Renal cortical epithelial cell (primary cell): ENCODE measurements at places on chromosomes 1 and 21. TPM values are rescaled to one million over a fixed set of nuclear protein-coding genes. Genes with fewer than 3 reads are reported as not detected.
A peak's percentile ranks its signal among the peaks of the same experiment; 100 is the strongest.

The HES4 gene
- total RNA-seq: 12.4 and 78.1 TPM in 2 replicates

The AIM2 gene
- total RNA-seq: not detected in 2 replicates

The VAV3 gene
- total RNA-seq: 4.7 and 126 TPM in 2 replicates

The SLC1A7 gene
- not detected in 2 replicates for total RNA-seq

The HFM1 gene
- total RNA-seq: 0.35 and 0.65 TPM in 2 replicates

The TTC22 gene
- total RNA-seq: 6.9 and 10.3 TPM in 2 replicates

The DDI2 gene
- total RNA-seq: 8.2 and 33.0 TPM in 2 replicates

The PLA2G2F gene
- total RNA-seq: 0.52 TPM in 1 of 2 replicates, not detected in the other

The SPRR3 gene
- not detected in 2 replicates for total RNA-seq

The GCSAML gene
- total RNA-seq: not detected in 2 replicates

The KCNT2 gene
- total RNA-seq: 1.0 and 1.6 TPM in 2 replicates

The RGS16 gene
- under 0.01 TPM in 1 of 2 replicates, not detected in the other for total RNA-seq

GRCh38 chr1:17925290-17926237, 170.4 kb downstream of the ACTL8 start:
- DNase-seq: no peak

DNA sequence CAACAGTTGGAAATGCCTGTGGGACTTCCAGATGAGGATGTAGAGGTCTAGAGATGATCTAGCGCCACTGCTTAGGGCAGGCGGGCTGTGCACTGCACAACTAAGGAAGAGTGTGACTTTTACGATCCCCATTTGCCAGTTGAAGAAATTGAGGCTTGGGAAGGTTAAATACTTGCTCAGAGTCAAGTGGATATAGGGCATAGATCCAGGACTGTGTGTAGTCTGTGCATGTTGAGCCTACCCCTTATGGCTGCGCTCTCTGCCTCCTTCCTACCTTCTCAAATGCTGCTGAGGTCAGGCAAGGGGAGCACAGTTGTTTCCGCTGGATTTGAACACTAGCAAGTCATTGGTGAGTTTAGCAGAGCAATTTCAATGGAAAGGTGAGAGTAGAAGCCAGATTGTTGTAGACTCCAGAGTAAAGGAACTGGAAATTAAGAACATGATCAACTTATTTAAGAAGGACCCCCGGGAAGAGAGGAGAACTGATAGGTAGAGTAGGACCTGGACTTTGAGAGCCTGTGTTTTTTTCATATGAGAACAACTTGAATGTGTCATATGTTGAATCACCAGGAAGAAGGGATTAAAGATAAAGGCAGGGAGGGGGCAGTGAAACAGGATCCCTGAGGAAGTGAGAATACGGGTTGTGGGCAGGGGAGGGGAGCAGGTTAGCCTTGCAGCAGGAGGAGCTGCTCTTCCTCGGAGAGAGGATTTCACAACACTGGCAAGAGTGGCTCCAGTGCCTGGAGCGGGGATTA, 2.7 kb downstream of the CAPN2 start:
- DNase-seq: peak; percentile 68

- no peak for DNase-seq
These were observed 2.9 kb upstream of the SEMA4A start for GRCh38 chr1:156150333-156151011.

DNA sequence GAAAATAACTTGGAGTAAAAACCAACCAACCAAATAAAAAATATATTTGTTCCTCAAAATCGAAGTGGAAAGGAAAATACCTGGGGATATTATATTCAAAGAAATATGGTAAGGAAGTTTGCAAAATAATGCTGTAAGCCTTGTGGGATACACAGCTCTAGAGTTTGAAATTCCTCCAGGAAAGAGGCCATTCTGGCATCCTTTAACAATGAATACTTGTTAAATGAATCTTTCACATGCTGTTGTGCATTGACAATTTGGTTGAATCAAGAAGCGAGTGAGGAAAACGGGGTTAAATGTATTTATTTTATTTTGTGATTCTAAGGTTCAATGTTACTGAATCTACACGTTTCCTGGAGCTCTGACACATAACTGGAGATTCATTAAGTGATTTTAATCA, 30.5 kb upstream of the NTNG1 start:
- no peak for DNase-seq

DNA sequence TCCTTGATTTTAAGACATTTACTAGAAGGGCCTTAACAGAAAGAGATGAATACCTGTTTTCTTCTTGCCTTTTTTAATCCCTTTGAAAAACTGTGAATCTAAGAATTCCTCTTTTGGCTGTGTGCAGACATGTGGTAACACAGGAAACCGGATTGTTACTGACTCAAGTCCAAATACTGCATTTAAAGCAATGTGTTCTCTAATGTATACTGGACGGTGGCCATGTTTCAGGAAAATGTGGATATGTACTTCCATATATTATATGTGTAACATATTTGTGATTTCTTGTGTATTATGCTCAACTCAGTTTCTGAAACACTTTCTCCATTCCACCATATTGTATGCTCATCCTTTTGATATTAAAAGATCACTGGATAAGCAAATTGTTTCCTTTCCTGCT, 185.1 kb downstream of the LRRC7 start:
- no peak for DNase-seq

- DNase-seq: peak; percentile 39
These were observed 13.6 kb downstream of the LRRC42 start for GRCh38 chr1:53959664-53960250.

GRCh38 chr21:45541221-45542039, 810 bp downstream of the SLC19A1 start:
- DNase-seq: no peak

DNA sequence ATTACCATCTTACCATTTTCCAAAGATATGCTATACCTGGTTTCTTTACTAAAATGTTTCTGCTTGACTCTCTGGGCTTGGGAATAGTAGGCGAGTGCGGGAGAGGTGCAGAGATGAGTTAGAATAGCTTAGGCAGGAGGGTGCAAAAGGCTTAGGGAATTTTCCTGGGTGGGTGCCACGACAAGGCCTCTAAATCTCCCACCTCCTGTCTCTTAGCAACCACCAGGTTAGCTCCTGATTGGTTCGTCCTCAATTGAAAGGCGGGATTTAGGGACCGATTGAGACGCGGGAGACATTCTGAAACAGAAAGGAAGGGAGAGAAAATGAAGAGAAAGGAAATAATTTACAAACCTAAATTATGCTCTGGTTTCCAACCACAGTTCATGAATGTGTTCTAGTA, 3.1 kb downstream of the ACKR1 start:
- no peak for DNase-seq

DNA sequence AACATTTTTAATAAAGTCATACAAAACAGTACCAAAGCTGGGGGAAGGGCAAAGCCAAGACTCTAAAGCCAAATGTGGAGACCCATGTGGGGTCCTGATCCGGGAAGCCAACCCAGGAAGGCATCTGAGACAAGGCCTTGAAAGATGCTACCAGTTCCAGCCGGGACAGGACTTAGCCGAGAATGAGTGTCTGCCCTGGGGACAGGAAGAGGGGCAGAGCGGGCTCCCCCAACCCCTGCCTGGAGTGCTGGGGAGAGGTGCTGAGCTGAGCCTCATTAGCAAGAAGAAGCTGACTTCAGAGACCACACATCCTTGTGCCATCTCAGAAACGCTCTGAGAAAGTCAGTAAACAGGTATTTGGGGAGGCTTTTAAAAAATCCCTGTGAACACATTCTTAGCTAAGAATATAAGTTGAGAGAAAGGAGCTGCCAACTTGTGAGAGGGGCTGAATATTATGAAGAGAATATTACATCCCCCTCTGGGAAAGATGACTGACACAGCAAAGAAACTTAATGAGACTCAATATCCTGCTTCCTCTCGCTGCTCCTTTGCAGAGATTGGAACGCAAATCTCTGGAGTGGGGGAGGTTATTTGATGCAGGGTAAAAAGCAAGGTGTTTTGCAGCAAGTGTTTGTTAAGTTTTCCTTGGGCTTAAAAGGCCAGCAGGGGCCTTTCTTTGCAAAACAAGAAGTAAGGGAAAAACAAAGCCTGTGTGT, 103.3 kb upstream of the KCND3 start:
- no peak for DNase-seq

GRCh38 chr21:25441835-25442234, 165.4 kb downstream of the MRPL39 start:
- no peak for DNase-seq

DNA sequence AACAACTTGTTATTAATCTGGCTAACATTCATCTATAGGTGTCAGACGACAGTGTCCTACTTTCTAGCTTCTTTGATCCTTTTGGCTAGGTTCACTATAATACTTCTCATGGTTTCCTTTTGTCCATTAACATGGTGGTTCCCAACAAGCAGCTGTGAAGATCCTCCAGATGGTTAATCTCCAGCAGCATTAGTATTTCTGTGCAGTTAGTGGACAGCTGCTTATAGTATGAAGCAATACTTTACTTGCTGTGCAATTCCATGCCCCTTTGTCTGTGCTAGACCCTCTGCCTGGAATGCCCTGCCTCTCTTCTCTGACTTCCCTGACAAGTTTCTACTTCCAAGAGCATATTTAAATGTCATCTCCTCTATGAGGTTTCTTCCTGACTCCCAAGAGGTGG, 41.7 kb upstream of the ARHGAP29 start:
- DNase-seq: no peak

DNA sequence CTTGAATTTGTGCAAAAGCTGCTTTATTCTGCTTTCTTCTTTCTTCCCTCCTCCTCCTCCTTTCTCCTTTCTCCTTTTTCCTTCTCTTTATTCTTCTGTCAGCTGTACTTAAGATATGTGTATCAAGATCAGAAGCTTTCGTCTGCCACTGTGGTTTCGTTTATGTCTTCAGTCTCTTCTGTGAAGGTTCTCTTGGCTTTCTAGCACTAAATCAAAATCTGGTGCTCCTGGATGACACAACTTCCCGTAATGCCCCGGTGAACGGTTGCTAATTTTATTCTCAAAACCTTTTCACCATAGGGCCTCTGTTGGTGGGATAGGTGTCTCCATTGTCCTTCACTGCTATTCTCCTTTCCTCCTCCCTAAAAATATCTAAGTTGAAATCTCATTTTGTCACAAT, 5.0 kb downstream of the ATF6 start:
- no peak for DNase-seq

DNA sequence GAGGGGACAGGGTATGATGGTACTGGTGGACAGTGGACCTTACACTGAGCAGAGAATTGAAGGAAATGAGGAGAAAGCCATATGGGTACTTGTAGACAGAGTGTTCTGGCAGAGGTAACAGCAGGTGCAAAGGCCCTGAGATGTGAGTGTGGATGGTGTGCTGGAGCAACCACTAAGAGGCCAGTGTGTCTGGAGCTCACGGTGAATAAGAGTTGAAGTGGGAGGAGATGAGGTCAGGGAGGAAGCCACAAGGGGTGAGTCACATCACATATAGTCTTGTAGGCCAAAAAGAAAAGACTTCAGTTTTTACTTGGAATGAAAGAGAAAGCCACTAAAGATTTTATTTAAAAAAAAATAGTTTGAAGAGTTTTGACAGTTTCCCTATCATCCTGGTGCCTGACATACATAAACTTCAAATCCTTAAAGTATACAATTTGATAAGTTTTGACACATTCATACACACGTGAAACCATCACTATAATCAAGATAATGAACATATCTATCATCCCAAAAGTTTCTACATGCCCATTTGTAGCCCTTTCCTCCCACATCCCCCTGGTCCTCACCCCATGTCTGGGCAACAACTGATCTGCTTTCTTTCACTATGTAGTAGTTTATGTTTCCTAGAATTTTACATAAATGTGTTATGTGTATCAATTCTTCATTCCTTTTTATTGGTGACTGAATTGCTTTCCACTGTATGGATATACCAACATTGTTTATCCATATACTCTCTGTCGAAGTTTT, 148.4 kb downstream of the GPATCH2 start:
- DNase-seq: peak; percentile 77

- no peak for DNase-seq
These were observed 98.2 kb downstream of the DHRS3 start for GRCh38 chr1:12519693-12520364.

DNA sequence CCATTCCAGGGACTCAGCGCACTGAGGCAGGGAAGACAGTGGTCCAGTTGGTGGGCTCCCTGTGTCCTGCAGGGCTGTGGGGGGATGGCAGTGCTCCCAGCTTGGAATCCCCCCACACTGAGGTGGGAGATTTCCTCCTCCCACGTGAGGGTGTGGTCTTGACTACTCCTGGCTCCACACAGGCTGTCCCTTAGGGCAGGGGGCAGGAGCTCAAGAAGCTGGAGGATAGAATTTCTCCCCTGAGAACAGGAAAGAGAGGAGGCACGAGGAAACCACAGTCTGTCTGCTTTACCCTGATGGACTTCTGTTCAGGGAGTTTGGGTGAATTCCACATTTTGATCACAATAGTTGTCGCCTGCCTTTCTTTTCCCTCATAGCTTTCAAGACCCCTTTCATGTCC, 62.1 kb downstream of the CACNA1E start:
- no peak for DNase-seq

DNA sequence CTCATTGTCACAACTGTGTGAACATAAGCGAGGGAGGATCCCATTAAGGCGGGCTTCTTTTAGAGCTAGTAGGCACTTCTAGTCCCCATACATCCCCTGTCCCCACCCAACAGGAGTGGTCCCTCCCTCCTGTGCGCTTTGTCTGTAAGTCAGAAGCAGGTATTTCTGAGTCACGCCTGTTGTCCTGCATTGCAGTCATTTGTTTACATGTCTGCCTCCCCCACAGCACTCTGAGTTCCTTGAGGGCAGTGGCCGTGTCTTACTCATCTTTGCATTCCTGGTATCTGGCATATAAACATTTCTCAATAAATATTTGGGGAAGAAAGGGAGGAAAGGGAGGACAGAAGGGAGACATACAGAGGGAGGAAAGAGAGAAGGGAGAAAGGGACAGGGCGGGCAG, 40.3 kb downstream of the PLEKHA6 start:
- peak; percentile 93 for DNase-seq

GRCh38 chr1:240811256-240811655, 199.3 kb upstream of the GREM2 start:
- DNase-seq: no peak

DNA sequence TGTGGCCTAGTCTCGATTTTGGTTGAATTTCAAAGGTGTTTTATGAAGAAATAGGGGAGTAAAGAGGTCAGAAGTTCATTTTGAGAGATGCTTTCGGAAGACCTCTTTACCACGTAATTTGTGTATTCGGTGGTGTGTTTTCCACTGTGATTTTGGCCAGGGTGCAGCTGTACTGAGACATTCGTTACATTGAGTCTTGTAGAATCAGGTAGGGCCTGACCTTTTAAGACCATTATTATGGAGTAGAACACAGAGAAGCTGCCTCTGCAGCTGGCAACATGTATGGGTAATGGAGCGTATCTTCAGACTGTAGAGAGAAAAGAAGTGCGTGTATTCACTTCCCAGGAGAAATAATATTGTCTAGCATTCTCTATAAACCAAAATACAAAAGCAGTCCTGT, 326.5 kb downstream of the PDE4B start:
- no peak for DNase-seq
